Fibroblast of skin of back (primary cell): ENCODE measurements at places on chromosomes 16 and 17.
A peak's percentile ranks its signal among the peaks of the same experiment; 100 is the strongest.

DNA sequence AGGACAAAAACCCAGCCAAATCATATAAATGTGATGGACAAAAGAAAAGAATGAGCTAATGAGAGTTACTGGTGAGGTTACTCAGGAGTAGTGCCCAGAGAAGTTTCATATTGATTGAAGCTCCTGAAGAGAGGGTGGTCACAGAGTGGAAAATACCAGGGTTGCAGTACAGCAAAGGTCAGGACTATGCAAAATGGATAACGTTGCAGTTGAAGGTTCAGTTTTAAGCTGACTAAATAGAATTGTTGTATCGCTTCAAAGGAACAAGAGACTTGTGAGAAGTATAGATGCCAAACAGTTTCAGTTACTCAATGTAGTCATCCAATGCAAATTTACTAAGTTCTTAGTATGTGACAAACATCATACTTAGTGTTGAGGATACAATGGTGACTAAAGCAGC, 47.1 kb downstream of the ABCA8 start:
- DNase-seq, result peak; percentile 1

GRCh38 chr16:177394-177822, 928 bp downstream of the HBA1 start:
- no peak for DNase-seq

DNA sequence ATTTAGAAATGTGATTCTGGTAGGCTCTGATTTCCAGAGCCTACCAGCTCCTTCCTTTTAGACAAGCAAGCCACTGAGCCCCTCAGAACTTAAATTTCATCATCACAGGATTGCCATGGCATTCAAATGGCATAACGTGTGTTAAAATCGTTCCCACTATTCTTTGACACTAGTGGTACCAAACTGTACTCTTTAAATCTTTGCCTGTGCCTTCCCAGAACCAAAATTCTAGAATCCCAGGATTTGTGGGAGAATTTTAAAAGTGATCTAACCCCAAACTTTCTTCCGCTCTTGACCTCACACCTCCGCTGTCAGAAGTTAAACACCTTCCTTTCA, 287 bp upstream of the INTS2 start:
- DNase-seq, result no peak

GRCh38 chr17:48630009-48630924, 4.1 kb upstream of the HOXB9 start:
- DNase-seq, result no peak

DNA sequence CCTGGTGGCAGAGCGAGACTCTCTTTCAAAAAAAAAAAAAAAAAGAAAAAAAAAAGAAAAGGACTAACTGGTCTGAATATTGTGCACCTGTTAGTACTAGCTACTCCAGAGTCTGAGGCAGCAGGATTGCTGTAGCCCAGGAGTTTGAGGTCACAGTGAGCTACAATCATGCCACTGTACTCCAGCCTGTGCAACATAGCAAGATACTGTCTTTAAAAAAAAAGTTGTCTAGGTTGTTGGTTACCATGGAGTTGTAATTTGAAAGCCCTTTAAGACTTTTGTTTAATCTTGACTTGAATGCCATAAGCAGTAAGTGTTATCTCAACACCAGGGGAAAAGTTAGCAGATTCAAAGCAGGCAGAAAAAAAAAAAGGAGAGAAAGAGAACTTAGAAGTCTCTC, 10.9 kb upstream of the C16orf54 start:
- DNase-seq, result no peak

DNA sequence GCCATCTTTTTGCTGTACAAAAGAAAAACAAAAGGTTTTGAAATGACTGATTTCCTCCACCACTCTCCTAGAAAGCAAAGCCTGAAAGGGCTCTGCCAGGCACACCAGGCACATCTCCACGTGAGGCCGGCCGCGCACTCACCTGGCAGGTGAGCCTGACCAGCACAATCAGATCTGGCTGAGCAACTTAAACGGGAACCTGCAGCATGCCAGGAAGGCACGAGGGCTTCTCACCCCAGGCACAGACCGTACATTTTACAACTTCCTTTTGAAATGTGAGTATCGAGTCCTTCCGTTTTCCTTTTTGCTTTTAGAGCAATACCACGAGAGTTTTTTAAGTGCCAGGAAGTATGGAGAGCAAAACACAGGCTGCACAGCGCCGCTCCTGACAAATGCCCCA, 22.5 kb downstream of the SLC38A10 start:
- no peak for DNase-seq
